ENCODE measurements at places on chromosomes 12 and 14.
A peak's percentile ranks its signal among the peaks of the same experiment; 100 is the strongest.

- no peak for DNase-seq
Measured at GRCh38 chr12:17609153-17609552, 480.8 kb downstream of the RERGL start.

DNA sequence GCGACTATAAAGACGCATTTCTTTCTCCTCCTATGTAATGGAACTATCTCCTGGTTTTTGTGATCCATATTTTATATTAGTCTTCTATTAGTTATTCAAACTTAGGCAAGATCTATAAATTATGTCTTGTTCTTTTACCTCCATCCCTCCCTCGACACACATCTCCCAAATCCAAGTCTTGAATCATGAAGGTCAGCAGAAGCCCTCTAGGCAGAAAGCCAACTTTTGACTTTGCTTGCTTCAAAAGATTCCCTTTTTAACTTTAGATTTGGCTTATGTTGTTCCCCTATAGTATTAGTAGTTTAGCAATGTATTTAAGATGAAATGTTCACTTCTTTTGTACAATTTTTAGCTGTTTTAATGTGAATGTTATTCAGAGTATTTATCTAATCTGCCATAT, 689.8 kb downstream of the SLC6A15 start:
- DNase-seq, result no peak

DNA sequence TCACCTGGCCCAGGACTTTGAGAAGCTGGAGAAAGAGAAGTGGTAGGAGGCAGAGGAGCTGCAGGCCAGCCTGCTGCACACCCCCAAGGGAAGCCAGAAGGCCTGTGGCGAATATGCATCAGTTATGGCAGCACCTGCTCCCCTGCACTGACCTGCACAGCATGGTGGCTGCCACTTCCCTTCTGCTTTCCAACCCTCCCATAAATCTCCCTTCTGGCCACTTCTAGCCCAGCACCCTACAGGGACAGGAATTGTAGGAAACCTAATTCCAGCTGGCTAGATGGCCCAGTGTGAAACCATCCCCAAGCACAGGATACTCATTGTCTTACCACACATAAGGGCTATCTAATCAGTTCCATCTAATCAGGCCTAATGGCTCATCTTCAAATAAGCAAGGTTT, 136.3 kb downstream of the TBX3 start:
- DNase-seq, result no peak

DNA sequence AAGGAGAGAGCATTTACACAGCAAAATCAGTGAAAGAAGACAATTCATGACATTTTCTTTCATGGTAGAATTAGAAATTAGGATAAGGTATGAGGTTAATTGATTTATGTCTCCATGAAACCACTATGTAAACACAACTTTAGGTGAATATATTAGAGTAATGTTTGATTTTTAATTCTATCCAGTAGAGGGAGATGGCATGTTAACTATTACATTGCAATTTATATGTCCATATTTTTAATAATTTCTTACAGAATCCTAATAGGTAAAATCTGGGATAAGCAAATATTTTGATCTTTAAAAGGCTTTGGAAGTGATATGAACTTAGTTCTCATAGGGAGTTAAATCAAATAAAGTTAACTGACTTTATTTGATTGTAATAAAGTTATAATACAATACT, 373.4 kb upstream of the PDE3A start:
- no peak for DNase-seq

DNA sequence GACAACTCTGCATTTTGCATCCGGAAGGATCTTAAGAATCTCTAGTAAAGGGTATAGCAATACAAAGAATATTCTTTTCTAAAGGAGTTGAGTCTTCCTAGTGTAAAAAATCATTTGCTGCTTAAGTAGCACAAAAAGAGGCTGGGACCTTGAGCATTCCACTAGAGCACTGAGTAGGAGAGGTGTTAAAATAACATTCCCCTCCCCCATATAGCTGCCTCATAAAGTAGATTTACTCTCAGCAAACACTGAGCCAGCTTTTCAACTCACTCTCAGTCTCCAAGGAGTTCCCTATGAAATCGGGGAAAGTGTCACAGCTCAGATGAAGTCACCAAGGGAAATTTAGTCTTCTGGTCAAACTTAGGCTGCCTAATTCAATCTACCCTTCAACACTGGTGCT, 592.7 kb downstream of the ETNK1 start:
- DNase-seq, result no peak

- no peak for DNase-seq
Measured at GRCh38 chr12:93982771-93983315, 165.5 kb upstream of the PLXNC1 start.

GRCh38 chr12:98420461-98420860, 94.9 kb upstream of the TMPO start:
- no peak for DNase-seq

DNA sequence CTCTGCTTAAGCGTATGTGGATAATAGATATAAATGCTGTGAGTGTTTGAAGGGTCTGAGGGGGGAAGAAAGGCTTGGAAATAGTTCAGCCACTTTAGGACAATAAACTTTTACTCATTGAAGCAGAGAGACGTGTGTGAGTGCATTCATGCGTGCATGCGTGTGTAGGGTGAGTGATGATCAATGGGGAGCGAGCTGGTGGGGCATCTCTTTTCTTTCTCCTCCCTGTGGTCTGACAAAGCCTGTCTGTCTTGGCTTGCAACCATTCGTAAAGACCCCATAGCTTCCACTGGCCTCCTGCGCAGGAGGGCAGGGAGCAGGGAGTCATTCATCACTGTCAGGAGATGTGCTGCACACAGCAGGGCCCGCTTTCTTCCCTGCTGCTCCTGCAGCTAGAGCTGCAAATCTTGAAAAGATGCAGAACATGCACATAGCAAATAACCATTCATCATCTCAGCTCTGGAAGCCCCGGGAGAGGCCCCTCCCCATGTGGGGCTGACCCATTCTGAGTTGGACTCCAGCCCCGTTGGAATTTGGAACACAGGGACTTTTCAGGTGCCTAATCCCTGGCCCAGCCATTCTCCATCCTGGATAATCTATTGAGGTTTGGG, 223.2 kb downstream of the PPM1H start:
- no peak for DNase-seq

GRCh38 chr12:72264548-72265175, 7.5 kb upstream of the TRHDE start:
- DNase-seq, result no peak

DNA sequence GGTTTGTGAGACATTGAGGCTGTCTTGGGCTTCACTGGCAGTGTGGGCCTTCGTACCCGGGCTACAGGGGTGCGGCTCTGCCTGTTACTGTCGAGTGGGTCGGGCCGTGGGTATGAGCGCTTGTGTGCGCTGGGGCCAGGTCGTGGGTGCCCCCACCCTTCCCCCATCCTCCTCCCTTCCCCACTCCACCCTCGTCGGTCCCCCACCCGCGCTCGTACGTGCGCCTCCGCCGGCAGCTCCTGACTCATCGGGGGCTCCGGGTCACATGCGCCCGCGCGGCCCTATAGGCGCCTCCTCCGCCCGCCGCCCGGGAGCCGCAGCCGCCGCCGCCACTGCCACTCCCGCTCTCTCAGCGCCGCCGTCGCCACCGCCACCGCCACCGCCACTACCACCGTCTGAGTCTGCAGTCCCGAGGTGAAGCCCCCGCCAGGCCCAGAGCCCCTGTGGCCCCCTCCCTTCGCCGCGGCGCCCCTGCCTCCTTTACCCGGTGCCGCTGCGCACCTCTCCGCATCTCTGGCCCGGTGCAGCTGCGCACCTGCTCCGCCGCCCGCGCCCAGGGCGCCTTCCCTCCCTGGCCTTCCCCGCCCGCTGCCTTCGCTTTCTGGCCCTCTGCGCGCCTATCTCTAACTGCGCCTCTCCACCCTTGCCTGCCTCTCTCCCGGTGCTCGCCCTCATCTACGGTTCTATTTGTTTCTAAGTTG, at the start of gene ENO2:
TSS of gene ENO2 (plus strand) at position 335 of the 701 bp plus-strand sequence. CDS start 1,253 bp downstream, outside the sequence.
- DNase-seq, result peak; percentile 54

GRCh38 chr14:103206836-103207387, 83.7 kb downstream of the TNFAIP2 start:
- peak; percentile 58 for DNase-seq

DNA sequence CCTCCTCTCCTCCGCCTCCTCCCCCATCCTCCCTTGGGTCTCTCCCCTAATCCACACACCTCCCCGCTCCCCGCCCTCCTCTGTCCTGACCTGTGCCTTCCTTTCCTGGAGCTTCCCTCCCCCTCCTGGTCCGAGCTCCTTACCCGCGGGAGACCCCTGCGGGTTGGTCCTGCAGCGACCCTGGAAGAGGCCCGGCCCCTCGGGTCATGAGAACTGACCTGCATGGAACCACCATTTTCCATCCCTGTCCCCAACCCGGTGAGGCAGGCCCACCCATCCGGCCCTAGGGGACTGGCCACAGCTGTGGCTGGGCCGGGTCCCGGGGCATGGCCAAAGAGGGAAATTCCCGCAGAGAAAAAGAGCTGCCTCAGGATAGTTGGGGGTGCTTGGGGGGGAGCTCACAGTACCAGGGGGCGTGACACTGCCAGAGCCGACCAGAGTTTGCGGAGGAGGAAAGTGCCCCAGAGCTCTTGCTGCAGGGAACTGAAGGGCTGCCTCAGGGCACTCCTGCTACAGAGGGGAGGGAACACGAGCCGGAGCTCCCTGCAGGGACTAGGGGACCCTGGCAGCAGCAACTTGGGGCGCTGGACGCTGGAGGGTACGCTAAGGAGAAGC, 613 bp downstream of the ARHGEF40 start:
- DNase-seq, result peak; percentile 59

DNA sequence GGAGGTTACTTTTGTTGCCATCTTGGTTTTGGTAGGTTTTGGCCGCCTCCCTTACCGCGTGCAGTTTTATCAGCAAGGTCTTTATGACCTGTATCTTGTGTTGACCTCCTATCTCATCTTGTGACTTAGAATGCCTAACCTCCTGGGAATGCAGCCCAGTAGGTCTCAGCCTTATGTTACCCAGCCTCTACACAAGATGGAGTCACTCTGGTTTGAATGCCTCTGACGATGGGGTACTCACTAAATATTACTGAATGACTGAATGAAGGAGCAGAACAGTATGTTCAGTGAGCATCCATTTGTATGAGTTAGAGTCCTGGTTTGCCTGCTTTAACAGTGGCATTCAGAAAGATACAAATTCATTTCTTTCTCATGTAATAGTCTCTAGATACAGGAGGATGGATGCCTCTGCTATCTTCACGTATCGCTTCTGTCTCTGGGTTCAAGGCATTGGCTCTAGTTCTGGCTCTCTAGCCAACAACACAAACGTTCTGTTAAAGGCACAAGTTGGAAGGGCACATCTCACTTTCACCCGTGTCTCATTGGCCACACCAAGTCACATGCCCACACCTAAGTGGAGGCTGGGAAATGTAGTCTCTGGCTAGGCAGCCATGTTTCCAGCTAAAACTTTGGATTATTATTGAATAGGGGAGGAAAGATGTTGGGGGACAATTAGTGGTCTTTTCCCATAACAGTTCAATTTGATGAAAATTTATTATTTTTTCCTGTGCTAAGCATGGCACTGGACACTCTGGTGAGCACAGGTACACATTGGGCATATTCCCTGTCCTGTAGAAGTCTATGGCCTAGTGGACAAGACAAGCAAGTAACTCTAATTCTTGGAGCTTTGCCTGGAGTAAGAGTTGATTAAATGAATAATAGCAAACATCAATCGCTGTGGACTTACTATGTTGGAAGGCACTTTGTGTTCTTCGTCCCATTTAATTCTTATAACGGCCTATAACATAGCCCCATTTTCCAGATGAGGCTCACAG, 75.2 kb upstream of the RPH3A start:
- no peak for DNase-seq

- no peak for DNase-seq
Measured at GRCh38 chr12:58593557-58594304, 326.6 kb downstream of the LRIG3 start.

DNA sequence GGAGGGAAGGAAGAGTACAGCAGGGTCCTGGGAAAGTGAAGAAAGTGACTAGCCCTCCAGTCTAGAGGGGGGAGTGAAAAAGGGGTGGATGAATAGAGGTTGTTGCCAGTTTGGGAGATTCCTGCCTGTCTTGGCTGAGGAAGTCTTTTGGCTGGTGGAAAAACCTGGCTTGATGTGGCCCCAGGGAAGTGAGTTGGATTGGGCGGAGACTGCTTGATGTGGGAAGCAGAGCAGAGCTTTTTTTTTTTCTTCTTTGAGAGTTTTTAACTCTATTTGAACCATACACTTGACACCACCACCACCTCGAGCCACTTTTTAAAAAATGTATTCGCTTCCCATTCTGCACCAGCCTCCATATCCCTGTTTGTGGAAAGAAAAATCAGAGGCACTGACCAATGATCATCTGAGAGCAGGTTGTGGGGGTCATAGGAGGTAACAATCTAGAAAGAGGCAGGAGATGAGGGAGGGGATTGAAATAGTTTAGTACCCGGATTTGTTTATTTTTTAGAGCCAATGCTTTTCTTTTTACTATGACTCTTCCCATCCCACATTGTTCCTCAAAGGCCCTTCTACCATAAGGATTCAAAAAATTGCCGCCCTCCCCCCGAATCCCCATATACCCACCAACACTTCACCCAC, 690 bp upstream of the DTX3 start:
- DNase-seq, result no peak

DNA sequence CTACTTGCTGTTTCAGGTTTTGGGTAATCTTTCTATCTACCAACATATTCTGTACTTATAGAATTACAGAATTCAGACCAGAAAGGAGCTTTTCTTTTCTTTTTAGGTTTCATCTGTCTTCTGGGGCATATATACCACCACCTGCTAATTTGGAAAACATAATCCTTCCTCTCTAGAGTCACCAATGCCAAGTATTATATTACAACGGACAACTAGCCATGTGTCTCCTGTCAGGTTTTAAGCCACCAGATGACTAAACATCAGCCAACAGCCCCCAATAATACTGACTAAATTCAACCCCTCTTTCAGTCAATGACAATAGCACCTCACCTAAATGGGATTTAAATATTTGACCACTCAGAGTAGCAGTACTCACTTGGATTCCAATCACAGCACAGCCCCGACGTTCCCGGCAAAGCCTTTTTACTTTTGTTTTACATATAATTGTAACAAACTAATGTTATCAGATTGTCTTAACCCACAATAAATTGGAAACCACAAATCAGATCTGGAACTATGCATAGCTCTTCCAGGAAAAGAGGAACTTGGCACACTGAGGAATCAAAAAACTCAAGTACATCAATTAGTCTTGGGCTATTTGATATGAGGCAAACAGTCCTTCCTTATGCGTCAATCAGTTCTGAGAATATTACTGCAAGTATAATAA, 13.5 kb downstream of the SLC11A2 start:
- no peak for DNase-seq

- no peak for DNase-seq
Measured at GRCh38 chr12:82810568-82810967, 123.9 kb downstream of the TMTC2 start.
